ENCODE measurements at places on chromosomes 7 and 10. TPM values are rescaled to one million over a fixed set of nuclear protein-coding genes. Genes with fewer than 3 reads are reported as not detected.

GRCh38 chr10:23516530-23516929 is 77.7 kb downstream of the OTUD1 start:
- peak; percentile 28 for DNase-seq

- no peak for DNase-seq
These were observed 891.6 kb downstream of the GRM8 start for GRCh38 chr7:126361183-126361582.

GRCh38 chr7:25255611-25256332 is 27.5 kb upstream of the NPVF start:
- no peak for DNase-seq

Gene AMZ1
- polyA plus RNA-seq, result 0.15 TPM

Gene MNX1
- not detected for polyA plus RNA-seq

Gene SH2B2
- 4.7 TPM for polyA plus RNA-seq

Gene GNG11
- polyA plus RNA-seq, result 9.8 TPM

Gene ZNF277
- polyA plus RNA-seq, result 12.9 TPM

DNA sequence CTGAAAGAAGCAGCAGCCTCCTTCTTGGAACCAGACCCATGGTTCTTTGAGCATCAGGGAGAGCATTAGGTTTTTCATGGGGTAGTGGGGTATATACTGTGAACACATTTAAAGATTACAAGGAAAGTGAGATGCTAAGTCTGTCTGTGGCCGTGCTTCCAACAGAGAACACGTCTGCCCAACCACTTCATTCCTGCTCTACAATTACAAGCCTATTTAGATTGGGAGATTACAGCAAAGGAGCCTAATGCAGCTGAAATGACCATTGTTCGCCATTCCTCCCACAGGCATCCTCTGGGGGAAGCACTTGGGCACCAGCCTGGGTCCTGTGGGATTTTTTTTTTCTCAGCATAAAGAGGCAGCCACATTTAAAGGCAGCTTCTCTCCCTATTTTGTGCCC is 536.4 kb downstream of the XPNPEP1 start:
- DNase-seq, result peak; percentile 46

DNA sequence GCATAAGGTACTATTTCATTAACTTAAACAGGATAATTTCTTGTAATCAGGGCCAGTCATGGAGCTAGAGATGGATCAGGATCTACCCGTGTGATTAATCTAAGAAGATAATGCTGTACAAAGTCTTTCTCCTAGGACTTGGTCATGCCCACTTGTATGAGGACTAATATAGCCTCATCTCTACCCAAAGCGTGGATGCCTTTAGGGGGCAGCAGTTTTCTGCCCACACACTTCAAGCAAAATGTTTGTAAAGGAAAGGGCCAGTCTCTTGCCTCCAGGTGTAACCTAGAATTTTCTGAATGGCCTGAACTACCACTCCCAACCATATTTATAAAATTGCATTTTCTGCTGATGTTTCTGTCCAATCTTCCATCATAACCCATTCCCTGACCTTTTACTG is 764.0 kb upstream of the IGFBP3 start:
- no peak for DNase-seq

DNA sequence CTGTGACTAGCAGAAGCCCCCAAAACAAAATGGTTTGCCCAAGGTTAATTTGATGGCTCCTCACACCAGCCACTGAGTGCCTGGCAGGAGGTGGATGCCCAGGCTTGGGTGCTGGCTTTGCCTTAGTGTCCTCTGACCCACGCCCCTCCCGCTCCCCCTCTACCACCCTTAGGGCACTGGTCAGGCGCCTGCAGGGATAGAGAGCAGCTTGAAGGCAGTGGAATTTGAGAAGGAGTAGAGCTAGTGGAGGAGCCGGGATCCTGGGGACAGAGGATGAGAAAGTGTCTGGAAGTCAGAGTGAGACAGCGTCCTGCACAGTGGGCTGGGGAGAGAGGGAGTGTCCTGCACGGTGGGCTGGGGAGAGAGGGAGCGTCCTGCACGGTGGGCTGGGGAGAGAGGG is 139.4 kb downstream of the DNAJB6 start:
- DNase-seq, result no peak

GRCh38 chr7:80047032-80047431 is 87.6 kb upstream of the GNAI1 start:
- DNase-seq, result no peak

GRCh38 chr10:16292366-16292765 is 144.4 kb upstream of the PTER start:
- DNase-seq, result no peak

GRCh38 chr7:124462249-124462648 is 303.3 kb downstream of the GPR37 start:
- no peak for DNase-seq

GRCh38 chr10:122018491-122018890 is 29.5 kb downstream of the TACC2 start:
- DNase-seq, result no peak

GRCh38 chr10:1576467-1577372 is 160.6 kb downstream of the ADARB2 start:
- no peak for DNase-seq

GRCh38 chr7:111090846-111091245 is at the start of gene LRRN3:
LRRN3 (plus strand) TSS chr7:111091127; CDS start chr7:111122773, 31,646 bp downstream.
- peak; percentile 72 for DNase-seq

DNA sequence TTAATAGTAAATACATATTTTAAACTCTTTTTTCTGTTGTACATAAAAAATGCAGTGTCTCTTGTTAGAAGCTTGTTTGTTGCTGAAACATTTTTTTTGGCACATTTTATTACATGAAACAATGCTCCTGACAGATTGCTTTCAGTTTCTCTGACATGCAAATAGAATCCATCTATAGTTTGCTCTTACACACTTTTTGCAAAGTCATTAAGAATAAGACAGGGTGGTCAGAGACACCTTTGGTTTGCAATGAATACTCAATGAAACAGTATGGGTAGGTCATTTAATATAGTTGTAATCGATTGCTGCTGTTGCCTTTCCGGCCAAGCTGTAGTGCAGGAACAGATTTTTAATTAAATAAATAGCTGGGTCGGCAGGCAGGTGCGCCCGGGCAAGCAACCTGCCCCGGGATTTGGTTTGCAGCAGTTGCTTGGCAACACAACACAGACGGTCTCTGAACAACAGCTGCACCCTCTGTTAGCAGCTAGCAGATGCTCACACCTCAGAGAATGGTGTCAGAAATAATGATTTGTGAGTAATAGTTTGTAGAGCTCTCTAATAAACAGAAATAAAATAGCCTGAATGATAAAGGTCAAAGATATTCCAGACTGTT is 115.7 kb upstream of the CACNA2D1 start:
- peak; percentile 72 for DNase-seq

Gene TMEM236
- not detected for polyA plus RNA-seq

DNA sequence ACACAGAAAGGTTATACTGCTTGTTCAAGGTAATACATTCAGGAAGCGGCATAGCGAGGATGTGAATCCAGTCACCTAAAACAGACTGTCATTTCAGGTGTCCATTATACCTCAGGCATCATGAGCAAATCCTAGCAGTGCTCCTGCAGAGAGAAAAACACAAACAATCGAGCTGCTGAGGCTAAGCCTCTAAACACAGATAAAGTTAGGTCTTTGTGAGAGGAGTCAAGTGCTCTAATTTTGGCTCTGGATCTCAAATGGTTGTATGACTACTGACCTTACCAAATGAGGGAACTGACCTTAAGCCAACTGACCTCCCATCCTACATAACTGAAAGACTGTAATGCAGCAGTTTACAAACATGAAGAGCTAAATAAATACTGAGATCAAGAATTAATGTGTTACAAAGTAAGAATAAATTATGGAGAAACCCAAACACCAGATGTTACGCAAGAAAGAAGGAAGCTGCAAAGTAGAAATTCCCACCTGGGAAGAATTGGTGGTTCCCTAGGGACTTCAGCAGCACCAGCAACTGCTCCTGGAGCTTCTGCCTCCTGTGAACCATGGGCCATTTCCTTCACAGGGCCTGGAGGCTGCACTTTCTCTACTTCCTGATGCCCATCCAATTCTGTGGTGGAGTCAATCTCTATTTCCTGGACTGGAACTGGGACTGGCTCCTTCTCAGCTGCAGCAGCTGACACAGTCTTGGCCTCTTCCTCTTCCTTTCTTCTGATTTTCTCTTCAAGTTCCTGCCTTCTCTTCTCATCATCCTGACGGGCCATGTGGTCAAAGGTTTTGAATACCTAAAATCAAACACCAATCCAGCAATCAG is 5.8 kb downstream of the NUDCD3 start:
- DNase-seq, result no peak

- no peak for DNase-seq
These were observed 1.1 kb downstream of the ASL start for GRCh38 chr7:66076462-66077329.

Gene SPDYE2
- polyA plus RNA-seq, result not detected

Gene SCIN
- polyA plus RNA-seq, result 0.02 TPM

DNA sequence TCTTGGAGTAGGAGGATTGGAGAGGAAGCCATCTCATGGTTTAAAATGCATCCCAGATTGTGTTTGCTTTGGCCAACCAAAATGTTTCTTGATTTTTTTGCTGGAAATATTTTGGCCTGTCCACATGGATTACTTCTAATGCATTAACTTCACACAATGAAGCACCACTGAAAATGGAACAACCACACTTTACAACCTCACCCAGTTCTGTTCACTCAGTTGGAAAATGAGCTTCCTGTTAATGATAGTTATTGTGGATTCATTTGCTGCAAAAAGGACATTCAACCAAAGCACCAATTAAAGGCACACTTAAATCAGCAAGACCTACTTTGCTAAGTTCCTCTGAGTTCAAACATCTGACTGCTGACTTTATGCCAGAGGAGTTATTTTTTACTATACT is 11.3 kb upstream of the A1CF start:
- no peak for DNase-seq

Gene TFR2
- polyA plus RNA-seq, result 0.32 TPM

DNA sequence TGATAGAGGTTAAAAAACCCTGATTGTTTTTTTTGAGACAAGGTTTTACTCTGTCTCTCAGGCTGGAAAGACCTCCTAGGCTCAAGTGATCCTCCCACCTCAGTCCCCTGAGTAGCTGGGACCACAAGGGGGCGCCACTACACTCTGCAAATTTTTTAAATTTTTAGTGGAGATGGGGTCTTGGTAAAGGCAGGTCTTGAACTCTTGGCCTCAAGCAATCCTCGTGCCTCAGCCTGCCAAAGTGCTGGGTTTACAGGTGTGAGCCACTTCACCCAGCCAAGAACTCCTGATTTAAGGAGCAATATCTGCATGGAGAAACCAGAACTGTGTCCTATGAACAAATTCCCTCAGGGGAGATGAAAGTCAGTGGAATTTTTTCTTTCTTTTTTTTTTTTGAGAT is 7.3 kb upstream of the KLHDC10 start:
- DNase-seq, result peak; percentile 70

DNA sequence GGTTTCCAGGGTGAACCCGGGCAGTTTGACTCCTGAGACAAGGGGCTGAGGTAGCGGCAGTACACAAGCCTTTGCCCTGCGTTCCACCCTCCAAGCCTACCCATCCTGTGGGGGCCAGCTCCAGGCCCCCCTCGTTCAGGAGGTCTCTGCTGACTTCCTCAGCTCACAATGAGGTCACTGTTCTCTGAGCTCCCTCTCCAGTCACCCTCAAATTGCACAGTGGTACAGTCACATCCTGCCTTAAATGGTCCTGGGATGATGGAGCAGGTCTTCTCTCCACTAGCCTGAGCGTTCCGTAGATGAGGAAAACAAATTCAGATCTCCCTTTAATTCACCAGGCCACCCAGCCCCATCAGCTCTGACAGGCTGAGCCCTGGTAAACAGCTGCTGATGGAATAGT is 90.2 kb downstream of the SH3PXD2A start:
- DNase-seq, result no peak

- DNase-seq, result peak; percentile 70
These were observed 147.7 kb downstream of the SND1 start for GRCh38 chr7:127799535-127800305.

GRCh38 chr10:5343561-5343960 is 21.2 kb upstream of the UCN3 start:
- DNase-seq, result no peak

DNA sequence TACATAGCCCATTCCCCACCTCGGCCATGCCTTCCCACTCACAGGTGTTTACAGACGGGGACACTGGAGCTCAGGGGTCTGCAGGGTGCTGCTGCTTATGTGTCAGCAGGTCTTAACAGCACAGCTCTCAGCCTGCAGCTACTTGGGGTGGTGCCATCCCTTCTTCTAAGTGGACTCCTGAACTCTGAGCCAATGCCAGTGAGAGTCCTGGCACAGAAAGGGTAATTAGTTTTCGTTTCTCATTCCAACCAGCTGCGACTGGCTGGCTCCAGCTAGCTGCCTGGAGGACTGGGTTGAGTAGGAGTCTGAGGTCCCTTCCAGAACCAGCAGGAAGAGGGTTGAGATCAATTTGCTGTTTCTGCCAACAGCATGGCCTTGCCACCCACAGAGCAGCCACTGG is 88.3 kb upstream of the AGK start:
- DNase-seq, result no peak

DNA sequence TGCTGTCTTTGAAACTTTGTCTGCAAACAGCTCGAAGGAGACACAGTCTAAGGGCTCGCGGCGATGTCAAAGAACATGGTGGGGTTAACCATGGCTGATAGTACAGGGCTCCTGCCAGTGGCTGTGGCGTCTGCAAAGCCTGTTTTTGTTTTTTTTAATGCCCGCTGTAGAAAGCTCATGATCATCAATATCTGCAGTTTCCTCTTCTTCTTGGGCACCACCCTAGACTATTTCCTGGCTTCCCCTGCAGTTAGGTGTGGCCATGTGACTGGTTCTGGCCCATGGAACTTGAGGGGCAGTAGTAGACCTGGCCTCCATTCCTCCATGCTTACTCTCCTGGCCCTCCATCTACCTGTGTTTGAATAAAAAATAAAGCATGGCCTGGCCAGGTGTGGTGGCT is 21.8 kb upstream of the SAMD8 start:
- DNase-seq, result no peak

DNA sequence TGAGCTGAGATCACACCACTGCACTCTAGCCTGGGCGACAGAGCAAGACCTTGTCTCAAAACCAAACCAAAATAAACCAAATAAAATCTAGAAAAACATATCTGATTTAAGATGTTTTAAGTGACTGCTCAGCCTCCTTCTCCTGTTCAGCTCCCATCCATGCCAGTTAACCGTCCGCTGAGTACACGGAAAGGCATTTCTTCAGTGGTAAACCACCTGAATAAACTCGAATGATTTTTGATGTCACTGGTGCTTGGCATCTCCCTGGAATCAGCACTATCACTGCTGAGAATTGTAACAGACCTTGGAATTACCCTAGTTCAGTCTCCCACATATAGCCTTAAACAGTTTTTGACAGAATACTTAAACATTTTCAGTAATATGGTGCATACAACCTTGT is 24.1 kb upstream of the NRCAM start:
- DNase-seq, result no peak

- no peak for DNase-seq
These were observed 224.5 kb upstream of the GLI3 start for GRCh38 chr7:42461537-42461936.

- DNase-seq, result no peak
These were observed 100.4 kb downstream of the ANKRD7 start for GRCh38 chr7:118324790-118325449.

Measured in SK-N-SH (cell line).